ENCODE measurements at places on chromosomes 6 and 20.

DNA sequence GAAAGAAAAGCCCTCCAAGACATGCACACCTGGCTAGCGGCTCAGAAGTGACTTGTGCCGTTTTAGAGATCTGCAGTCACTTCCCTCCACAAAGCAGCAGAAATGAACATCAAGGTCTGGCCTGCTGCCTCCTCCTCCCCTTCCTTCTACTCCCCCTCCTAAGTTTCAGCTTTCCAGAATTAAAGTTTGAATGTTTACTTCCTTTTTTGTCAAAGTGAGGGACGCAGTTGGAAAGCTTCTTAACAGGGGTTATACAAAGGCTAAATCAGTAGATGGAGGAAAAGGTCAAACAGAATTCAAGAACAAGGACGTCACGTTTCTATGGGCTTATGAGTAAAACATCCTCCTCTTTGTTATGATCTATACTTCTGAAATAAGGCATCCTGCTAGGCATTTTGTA is 227.7 kb downstream of the SLC35F1 start:
- DNase-seq: no peak

DNA sequence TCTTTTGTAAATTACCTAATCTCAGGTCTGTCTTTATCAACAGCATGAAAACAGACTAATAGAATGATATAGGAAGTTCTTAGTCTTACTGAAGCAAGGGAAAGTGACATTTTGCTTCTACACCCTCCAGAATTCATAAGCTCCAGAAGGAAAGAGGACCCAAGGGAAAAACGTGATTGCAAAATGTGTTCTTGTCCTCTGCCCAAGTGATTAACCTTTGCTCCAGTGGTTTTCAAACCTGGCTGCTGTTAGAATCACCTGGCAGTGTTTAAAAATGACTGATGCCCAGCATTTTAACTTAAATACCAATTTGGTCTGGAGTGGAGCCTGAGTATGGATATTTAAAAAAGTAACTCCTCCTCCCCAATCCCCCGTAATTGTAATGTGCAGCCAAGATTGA is 191.4 kb downstream of the SLC16A10 start:
- no peak for DNase-seq

- DNase-seq: no peak
Observed at GRCh38 chr6:151627689-151628444, 134.1 kb downstream of the CCDC170 start.

GRCh38 chr6:88763160-88763559 is 200.3 kb downstream of the RNGTT start:
- DNase-seq: no peak

GRCh38 chr6:69705954-69706353 is 90.9 kb downstream of the LMBRD1 start:
- no peak for DNase-seq

- DNase-seq: no peak
Observed at GRCh38 chr6:56734335-56734734, 91.6 kb upstream of the DST start.

- DNase-seq: no peak
Observed at GRCh38 chr6:106064756-106065155, 21.4 kb upstream of the PRDM1 start.

DNA sequence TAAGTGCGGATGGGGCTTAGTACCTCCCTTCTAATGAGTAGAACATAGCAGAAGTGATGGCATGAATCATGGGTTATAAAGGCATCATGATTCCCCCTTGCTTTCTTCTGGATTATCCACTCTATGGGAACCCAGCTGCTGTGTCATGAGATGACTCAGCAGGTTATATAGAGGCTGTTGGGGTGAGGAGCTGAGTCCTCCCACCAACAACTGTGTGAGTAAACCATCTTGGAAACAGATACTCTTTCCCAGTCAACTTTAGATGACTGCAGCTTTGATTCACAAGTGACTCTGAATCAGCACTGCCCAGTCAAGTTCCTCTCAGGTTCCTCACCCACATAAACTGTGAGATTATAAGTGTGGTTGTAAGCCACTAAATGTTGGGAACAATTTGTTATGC is 46.3 kb downstream of the FAM83B start:
- DNase-seq: no peak

GRCh38 chr20:53751620-53752318 is 158.1 kb upstream of the ZNF217 start:
- DNase-seq: no peak

DNA sequence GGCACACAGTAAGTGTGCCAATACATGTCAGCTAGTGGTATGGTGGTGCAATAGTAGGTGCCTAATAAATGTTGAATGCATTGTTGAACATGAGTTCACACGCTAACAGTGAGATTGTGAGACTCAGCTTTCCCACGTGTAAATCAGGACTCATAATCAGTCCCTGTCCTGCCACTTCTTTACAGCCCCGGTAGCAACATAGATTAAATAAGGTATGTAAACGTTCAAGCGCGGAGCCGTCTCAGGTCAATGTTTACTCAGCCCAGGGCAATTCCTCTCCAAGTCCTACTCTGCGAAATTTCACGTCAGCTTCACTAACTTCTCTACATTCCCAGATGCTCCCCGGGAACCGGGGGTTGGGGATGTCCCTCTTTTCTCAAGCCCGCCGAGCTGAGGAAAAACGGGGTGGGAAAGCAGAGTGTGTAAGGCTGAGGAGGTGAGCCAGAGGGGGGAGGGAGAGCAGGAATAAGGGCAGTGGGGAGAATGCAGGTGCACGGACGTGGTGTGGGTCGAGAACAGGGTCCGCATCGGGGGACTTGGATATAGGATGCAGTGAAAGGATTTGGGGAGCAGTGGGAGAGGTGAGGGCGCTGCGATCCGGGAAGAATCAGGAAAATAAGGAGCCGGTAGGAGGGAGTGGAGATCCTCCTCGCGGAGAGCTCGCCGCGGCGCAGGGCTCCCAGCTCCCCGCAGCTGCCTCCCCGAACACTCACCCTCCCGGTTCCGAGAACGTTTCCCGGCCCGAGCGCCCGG is 544 bp upstream of the TP53INP2 start:
- no peak for DNase-seq

DNA sequence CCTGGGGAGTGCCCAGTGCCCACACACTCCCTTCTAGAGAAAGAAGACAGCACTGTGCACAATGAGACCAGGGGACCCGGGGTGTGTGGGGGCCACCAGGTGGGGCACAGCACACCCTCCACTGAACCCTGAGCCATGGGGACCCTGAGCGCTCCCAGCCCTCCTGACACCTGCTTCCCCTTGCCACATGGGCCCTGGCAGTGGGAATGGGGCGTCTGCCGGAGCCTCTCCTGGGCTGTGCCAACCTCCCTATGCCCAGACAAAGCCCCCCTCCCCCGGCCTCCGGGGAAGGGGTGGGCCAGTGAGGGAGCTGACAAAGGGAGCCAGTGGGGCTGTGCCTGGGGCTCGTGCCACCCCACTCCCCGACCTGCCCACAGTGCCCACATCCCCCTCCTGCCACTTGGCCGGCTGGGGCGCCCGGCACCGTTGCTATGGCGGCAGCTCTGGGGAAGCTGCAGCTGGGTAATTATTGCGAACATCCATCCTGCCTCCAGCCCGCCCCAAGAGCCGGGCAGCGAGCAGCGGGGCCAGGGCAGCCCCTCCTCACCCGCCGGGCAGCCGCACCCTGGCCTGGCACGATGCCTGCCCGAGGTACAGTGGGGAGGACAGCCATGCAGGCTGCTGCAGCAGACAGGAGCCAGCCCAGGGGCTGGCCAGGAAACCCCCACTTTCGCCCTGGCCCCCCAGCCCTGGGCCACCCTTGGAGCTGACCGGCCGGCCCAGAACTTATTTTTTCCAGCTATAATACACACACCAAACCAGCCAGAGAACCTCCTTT is 41.9 kb upstream of the NOL4L start:
- DNase-seq: peak; percentile 42

- peak; percentile 79 for DNase-seq
Observed at GRCh38 chr6:144343701-144344428, 58.7 kb downstream of the UTRN start.

GRCh38 chr6:98946879-98947410 is 801 bp downstream of the FBXL4 start:
- peak; percentile 44 for DNase-seq

Data from naive B cell (primary cell).